AG09319 (cell line): ENCODE measurements at places on chromosomes 3 and 15.

DNA sequence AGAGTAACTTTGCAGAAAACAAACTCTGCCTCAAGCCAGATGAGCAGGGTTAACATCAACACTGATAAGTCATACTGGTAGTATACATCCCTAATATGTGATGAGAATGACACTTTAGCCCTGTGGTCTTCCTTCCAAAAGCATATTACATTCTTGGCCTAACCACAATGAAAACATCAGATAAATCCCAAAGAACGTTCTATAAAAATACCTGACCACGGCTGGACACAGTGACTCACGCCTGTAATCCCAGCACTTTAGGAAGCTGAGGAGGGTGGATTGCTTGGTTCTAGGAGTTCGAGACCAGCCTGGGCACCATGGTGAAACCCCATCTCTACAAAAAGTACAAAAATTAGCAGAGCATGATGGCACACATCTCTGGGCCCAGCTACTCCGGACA, 4.7 kb downstream of the TMCC1 start:
- peak; percentile 58 for DNase-seq

DNA sequence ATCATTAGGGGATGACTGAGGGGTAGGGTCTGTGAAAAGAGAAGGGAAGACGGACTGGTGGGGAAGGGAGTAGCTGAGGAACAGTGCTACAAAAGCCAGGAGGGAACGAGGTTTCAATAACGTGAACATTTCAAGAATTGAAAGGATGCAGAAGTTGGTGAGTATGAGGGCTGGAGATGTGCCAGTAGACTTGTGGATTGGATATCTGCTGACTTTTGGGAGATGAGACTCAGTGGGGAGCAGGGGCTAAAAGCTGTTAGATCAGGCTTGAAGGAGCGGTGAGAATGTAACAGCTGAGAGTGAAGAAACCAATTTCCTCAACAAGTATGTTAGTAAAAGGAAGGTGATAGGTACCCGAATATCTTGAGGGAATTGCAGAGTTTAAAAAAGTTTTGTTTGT, 65.2 kb downstream of the GTPBP8 start:
- no peak for DNase-seq

- no peak for DNase-seq
These were observed 37.6 kb downstream of the SPTSSB start for GRCh38 chr3:161333696-161334095.

- DNase-seq, result no peak
These were observed 146.9 kb downstream of the CD47 start for GRCh38 chr3:107943786-107944523.

GRCh38 chr15:97652700-97653167, 307.8 kb upstream of the ARRDC4 start:
- DNase-seq, result no peak

GRCh38 chr15:48541341-48542278, 103.9 kb downstream of the FBN1 start:
- DNase-seq, result peak; percentile 73

- DNase-seq, result no peak
These were observed 120.8 kb upstream of the POU1F1 start for GRCh38 chr3:87397211-87397610.

DNA sequence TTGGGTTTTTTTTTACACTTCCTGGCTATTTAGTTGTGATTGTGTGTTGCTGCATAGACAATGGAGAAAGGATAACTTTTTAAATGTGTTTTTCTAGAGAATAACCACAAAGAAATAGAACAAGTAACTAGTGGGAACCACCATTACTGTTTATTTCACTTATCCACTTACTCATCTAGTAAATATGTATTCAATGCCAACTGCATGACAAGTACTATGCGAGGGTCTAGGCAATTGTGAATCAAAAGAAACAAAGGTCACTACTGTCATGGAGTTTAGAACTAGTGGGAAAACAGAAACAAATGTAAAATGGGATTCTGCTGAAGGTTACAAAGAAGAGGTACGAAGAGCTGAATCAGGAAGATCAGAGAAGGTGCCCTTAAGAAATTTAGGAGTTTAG, 600.9 kb upstream of the ROBO2 start:
- DNase-seq, result no peak

- DNase-seq, result no peak
These were observed 86.0 kb upstream of the ABHD17C start for GRCh38 chr15:80609091-80609490.

DNA sequence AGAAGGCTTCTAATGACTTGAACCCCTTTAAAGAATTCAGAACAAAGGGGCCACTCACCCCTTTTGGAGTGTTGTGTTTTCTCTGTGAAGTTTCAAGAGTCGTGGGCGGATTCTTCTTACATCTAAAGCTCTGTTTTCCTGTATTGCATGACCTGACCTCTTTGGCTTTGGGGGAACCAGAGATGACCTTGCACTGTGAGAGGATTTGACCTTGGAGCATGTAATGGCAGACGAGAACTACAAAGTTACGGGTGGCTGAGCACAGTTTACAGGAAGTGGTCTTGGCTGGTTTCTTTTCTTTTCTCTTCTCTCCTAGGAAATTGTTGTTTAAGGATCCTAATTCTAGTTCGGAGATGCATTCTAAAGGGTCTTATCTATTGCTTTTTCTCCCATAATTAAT, 6.2 kb upstream of the BDH1 start:
- no peak for DNase-seq

- no peak for DNase-seq
These were observed 3.0 kb upstream of the C3orf52 start for GRCh38 chr3:112083239-112083638.

GRCh38 chr15:48427960-48428547, 96.8 kb downstream of the DUT start:
- DNase-seq, result peak; percentile 75

DNA sequence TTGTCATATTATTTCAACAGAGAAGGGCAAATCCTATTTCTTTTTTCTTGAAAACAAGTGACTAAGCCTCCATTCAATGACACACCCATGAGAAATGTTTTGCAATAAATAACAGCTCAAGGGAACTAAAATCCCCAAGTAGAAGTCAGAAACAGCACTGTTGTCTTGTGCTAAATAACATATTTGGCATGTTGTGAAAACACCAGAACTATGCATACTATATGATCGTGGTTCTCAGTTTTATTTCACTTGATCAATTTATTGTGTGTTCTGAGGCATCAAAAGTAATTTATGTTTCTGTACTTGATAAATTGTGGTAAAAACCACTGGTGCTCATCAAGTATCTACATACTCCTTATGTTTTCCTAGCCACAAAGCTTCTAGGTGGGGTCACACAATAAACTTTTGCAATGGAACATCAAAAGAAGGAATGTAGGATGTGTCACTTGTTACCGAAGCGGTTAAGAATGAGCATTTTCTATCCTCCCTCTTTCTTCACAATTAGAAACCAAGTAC, 691.7 kb upstream of the CBLB start:
- peak; percentile 41 for DNase-seq

DNA sequence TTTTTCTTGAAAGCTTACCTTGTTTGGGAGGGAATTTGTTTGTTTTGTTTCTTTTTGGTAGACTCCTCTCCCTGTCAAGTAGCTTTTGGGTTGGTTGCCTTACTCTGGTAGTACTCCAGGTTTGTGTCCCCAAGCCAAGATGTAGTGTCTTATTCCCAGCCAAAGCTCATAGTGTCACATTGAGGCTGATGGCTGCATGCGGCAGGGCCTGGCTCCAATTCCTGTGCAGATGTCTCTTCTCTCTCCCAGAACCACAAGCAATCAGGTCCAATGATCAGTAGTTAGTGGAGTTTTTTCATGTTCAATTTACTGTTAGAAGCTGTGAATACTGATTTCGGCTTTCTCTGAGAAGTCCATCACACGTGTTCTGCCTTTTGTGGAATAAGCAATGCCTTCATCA, 221.1 kb upstream of the THBS1 start:
- no peak for DNase-seq

DNA sequence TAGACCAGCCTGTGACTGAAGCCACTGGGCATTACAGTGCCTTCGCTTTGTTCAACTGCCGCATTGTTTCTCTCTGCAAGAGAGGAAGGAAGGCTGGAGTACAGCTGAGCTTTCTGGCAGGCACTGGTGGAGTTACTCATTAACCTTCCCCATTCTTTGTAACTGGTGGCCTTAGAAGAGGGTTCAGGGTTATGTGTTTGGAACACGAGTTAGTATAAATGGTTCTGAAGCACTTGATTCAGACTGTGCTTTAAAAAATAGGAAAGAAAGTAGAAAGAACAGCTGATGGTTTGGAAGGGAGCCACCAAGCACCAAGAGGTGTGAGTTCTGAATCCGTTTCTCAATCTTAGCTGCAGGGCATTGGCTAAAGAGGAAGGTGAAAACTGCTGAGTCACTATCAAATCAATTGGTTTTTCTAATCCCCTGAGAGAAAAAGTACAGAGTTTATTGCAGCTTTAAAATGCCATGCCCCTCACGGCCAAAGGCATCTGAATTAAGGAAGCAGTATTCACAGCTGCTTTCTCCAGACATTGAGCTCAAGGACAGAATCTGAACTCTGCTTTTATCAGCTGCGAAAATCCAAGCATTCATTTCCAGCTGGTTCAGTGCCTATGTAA, 3.6 kb downstream of the HGD start:
- DNase-seq, result peak; percentile 22

- DNase-seq, result peak; percentile 95
These were observed 240 bp upstream of the BHLHE40 start for GRCh38 chr3:4978966-4979427.

DNA sequence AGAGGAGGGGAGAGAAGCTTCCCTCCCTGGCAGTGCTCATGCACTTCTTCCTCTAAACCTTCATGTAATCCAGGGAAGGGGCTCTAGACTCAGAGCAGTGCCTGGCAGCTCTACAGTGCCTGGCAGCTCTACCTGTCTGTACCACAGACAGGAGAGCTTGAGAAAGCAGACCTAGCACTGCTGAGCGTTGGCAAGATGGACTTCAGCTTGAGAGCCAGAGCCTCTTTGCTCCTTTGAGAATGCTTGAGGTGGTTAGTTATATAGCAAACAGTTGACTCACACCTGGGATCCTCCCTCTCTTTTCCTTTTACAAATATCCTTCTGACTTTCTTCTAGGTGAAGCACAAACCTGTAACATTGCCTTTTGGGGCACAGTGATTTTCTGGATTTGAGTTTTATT, 20.9 kb downstream of the FBXO22 start:
- no peak for DNase-seq

GRCh38 chr3:28989646-28990089, 291.2 kb upstream of the RBMS3 start:
- DNase-seq, result no peak

GRCh38 chr3:126034481-126035361, 49.2 kb downstream of the SLC41A3 start:
- DNase-seq, result no peak

DNA sequence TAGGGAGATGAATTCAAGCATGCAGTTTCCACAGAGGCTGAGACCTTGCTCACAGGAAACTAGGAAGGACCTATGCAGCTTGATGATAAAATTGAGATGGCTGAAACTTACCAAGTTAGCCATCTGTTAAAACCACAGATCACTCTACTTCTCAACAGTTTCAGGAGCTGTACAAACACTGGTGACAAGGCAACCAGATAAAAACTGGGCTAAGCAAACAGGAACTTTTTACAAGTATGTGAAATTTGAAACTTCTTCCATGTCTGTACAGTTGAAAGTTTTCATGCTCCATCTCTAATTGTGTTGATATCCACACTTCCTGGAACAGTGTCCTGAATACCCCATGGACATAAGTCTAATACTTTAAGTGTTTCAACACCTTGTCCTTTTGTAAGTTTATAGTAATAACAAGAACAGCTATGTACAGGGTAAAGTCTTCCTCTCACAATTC, 78.2 kb downstream of the FAIM start:
- DNase-seq, result peak; percentile 52

- DNase-seq, result no peak
These were observed 42.7 kb upstream of the SKOR1 start for GRCh38 chr15:67782691-67782991.

GRCh38 chr3:129077222-129077621, 16.6 kb downstream of the GP9 start:
- no peak for DNase-seq

GRCh38 chr3:33277193-33277882, at the start of gene FBXL2:
Gene FBXL2 (plus strand): TSS chr3:33277442. CDS start chr3:33277513, 71 bp downstream.
- DNase-seq, result peak; percentile 10

DNA sequence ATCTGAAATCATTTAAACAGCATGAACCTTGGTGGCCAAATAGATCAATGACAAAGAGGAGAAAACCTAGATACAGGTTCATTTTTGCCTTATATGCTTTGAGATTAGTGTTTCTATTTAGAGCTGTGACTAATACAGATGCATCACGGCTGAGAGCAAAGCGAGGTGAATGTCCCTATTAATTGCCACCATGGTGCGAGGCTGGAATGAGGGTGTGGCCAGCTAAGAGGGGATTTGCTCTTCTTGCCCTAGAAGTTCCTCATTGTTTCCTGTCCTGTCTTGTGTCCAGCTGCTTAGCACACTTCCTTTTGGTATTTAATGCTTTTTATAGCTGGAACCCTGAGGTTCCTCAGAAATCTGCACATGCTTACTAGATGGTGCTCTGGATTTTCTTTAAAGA, 339.1 kb upstream of the RGMA start:
- no peak for DNase-seq

- no peak for DNase-seq
These were observed 75.2 kb downstream of the CGNL1 start for GRCh38 chr15:57451555-57451954.

- no peak for DNase-seq
These were observed 56.4 kb downstream of the TGFBR2 start for GRCh38 chr3:30662836-30663235.

DNA sequence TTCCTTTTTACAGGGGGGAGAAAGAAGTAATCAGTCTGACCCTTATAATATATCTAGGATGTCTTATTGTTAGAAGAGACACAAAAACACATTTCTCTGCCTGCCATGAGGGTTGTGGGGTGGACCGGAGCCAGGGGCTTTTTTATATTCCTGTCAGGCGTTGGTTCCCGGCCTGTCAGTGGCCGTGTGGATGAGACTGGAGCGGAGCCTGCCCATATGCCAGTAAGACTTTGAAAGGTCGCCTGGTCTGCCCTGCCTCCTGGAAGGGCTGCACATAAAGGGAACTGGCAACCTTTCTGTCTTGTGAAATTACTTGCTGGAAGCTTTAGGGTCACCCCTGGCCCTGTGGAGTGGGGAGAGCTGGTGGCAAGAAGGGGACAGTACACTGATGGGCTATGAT, 34.7 kb downstream of the MAP3K13 start:
- DNase-seq, result no peak

- DNase-seq, result no peak
These were observed 16.1 kb downstream of the SLC28A2 start for GRCh38 chr15:45268135-45268534.

GRCh38 chr3:150286390-150287147, 121.5 kb upstream of the TSC22D2 start:
- DNase-seq, result no peak

- DNase-seq, result no peak
These were observed 46.4 kb upstream of the SLCO3A1 start for GRCh38 chr15:91807122-91807521.
